ENCODE measurements at places on chromosomes 1 and 21.

DNA sequence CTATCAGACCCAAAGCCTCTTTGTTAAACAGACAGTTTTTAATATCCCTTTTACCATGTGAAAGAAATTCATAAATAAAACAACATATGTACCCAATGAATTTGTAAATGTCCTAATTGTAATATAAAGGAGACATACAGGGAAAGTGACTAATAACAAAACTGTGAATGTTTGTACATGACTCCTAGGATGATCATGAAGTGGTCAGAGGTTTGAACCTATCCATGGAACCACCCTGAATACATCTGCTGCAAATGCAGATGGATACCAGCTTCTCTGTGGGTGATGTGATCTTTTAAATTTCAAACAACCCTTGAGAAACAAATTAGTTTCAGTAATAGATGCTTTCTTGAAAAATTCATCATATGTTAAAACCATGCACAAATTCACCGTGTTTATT lies 16.7 kb upstream of the ACBD3 start:
- no peak for DNase-seq

DNA sequence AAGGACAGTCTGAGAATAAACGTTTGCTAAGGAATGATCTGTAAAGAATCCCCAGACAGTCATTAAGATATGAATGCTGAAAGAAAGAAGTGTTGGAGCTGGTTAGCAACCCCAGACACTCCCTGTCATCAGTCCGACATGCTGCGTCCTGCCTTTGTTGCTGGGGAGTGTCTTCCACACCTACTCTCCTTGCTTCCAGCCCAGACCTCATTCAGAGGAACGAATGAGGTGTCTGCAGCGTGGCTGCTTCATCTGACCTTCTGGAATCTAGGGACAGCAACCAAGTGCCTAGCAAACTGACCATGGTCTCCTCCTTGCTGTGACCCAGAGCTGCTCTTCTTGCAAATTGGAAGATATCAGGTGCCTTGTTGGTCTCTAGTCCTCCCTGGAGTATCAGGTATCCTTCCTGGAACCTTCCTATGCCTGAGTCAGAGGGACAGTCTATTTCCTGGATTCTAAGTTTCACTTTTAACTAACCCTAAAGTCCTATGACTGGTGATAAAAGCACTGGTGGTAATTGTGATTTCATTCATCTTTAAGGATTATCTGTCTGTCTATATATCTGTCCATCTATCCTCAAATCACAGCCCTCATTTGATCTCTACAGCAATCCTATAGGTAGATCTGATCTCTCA lies 45.3 kb downstream of the NFASC start:
- no peak for DNase-seq

- DNase-seq, result no peak
Measured at GRCh38 chr1:54795356-54795665, 5.8 kb downstream of the TTC22 start.

- DNase-seq, result no peak
Measured at GRCh38 chr1:213163278-213163711, 112.3 kb downstream of the RPS6KC1 start.

DNA sequence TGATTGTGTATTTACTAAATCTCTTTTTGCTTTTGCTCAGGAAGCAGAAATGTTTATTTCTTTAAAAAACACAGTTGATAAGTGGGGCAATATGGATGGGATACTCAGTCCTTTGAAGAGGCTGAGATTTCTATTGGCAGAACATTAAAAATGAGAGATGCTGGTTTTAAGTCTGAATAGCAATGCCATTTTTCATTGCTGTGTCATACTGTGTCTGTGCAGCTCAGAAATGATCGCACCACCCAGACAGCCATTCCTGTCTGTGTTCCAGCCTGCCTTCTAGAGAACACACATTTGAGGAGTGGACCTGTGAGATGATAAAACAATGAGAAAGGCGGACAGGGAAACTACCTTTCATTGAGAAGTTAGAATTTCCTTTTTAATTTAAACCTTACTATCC lies 231.2 kb upstream of the USP24 start:
- DNase-seq, result no peak

DNA sequence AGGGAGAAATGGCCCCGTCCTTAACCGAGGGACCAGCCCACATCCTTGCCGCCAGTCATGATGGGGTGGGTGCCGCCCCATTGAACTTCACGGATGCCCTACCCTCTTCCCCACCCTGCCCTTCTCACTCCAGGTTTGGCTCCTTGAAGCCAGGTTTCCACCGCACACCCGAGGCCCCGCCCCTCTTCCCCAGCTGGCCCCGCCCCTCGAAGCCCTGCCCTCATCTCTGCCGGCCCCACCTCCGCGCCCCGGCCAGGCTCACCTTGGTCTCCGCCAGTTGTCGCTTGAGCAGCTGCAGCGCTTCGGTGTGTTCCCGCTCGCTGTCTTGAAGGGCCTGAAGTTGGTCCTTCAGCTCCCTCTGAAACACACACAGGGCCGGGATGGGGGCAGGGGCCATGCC lies 16.6 kb downstream of the TRIM62 start:
- DNase-seq, result no peak

DNA sequence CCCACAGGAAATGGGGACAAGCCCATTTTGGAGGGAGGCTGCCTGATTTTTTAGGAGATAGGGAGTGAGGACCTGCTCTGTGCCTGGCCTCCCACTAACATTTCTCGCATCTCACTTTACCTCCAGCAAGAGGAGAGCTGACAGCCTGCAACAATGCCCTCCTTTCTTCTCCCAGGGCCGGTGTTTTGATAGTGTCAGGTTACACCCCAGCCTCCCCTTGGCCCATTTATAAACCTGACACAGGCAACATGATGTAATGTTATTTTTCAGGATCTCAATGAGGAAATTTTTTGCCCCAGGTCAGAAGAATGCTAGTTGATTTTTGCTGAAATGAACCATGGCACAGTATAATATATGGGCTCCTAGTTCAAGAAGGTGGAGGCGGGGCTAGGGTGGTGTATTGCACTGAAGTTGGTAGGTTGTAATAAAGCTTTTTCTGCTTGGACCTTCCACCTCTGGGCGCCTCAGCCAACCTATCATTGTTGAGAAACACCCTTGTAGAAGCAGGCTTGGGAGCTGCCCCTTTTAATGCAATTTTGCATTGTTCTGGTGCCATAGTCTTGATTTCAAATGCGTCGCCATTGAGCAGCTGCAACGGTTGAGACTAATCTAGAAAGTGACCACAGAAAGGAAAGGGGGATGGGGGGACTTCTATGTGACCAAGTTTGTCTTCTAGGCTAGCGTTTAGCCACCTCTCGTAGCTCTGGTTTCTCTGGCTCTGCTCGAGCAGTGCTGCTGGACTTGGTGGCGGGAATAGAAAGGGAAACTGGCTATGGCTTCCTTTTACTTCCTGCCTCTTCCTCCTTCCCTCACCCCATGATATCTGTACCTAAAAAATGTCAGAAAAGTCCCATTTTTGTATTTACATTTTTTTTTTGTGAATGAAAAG lies 53.0 kb downstream of the PBX1 start:
- DNase-seq, result peak; percentile 32

GRCh38 chr1:113835686-113836290 lies 23.5 kb upstream of the RSBN1 start:
- peak; percentile 36 for DNase-seq

GRCh38 chr1:101071470-101071891 lies 45.9 kb upstream of the DPH5 start:
- no peak for DNase-seq

GRCh38 chr1:221397141-221397540 lies 344.7 kb downstream of the DUSP10 start:
- no peak for DNase-seq

- peak; percentile 41 for DNase-seq
Measured at GRCh38 chr1:12619792-12620487, 1.9 kb upstream of the DHRS3 start.

DNA sequence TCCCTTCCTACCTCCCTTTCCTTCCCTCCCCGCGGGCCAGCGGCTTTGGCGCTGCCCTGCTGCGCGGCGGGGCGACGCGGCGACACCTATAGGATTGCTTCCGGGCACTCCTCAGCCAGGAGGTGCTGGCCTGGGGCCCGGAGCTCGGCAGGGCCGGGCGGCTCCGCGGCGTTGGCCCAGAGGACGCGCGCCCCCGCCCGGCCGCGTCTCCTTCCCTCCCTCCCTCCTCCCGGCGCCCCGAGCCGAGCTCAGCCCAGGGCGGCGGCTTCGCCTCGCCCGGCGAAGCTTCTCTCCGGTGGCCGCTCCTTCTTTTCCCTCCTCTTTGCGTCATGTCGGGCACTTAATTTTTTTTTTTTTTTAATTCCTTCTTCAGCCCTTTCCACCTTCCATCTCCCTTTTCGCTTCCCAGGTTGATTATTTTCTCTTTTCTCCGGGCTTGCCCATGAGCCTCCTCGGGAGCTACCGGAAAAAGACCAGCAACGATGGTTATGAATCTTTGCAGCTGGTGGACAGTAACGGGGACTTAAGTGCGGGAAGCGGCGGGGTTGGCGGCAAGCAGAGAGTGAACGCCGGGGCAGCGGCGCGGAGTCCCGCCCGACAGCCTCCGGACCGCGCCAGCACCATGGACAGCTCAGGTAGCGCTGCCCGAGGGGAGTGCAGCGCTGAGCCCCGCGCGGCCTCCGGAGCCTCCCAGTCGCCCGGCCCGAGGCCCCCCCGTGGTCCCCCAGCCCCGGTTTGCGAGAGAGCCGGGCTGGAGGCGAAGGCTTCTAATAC lies at the start of gene DNAJC6:
Gene DNAJC6 (plus strand): TSS at position 240 of the 774 bp plus-strand sequence. CDS start 203 bp downstream, at position 443.
- DNase-seq, result peak; percentile 60

- DNase-seq, result no peak
Measured at GRCh38 chr1:151549199-151549598, 9.1 kb downstream of the TUFT1 start.

GRCh38 chr1:185646202-185646683 lies 87.9 kb upstream of the HMCN1 start:
- peak; percentile 78 for DNase-seq

DNA sequence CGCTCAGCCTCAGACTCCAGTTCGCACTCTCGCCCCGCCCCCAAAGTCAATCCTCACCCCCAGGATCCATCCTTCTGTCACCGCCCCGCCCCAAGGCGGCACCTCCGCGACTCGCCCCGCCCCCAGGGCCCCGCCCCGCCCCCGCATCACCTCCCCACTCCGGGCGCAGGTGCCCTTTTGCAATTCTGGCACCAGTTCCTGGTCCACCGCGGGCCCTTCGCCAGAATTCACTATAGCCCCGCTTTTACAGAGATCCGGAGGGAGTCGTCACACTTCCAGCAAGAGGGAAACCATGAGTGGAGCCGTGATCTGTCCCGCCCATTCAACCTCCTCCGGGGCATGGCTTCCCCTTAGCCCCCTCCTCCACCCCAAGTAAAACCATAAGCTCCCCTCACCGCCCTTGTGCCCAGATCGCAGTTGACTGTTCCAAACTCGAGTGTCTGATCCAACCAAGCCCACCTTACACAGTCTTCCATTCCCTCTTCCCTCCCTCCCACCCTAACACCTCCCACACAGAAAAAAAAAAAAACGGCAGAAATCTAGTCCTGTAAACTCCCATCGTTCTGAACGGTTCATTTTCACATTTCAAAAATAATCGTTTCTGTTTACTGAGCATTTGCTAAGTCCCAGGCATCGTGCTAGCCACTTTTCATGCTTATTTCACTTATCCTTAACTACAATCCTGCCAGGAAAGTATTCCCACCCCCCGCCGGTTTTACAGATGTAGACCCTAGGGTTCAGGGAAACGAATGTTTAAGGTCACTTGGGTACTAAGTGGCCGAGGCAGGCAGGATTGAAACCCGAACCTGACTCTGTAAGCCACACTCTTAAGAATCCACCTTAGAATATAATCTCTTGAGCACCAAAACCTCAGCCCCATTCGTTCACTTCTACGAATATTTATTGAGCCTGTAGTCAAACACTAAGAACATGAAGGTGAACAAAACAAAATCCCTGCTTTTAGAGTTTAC lies 1.3 kb upstream of the DNAJC16 start:
- DNase-seq, result peak; percentile 82

- DNase-seq, result no peak
Measured at GRCh38 chr1:70945676-70946075, 101.9 kb downstream of the PTGER3 start.

DNA sequence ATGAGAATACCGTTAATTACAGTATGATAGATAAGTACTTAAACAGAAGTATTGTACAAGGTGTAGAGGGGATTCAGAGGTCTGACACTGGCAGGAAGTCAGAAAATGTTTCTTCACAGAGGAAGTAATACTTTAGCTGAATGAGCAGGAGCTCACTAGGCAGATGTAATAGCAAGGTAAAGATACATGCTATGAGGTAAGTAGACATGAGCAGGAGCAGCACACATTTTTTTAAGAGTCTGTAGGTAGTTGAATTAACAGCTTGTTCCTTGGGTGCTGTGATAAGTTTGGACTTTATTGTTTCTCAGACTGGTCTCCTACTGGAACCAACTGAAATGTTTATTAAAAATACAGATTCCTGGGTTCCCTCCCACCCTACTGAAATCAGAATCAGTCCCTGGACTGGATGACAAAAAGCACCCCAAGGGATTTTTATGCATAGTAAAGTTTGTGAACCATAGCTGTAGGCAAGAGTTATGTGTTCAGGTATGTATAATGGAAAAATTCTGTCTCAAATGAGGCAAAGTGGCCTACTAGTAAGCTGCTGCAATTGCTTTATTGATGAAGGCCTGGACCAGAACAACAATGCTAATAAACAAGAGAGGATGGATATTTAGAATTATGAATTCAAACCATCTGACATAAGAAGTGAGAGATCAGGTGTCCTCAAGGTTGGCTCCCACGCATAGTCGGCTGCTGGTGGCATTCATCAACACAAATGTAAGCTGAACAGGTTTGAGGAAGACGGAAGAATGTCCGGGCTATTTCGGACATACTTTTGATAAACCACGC lies 902 bp downstream of the AP4B1 start:
- DNase-seq, result no peak

DNA sequence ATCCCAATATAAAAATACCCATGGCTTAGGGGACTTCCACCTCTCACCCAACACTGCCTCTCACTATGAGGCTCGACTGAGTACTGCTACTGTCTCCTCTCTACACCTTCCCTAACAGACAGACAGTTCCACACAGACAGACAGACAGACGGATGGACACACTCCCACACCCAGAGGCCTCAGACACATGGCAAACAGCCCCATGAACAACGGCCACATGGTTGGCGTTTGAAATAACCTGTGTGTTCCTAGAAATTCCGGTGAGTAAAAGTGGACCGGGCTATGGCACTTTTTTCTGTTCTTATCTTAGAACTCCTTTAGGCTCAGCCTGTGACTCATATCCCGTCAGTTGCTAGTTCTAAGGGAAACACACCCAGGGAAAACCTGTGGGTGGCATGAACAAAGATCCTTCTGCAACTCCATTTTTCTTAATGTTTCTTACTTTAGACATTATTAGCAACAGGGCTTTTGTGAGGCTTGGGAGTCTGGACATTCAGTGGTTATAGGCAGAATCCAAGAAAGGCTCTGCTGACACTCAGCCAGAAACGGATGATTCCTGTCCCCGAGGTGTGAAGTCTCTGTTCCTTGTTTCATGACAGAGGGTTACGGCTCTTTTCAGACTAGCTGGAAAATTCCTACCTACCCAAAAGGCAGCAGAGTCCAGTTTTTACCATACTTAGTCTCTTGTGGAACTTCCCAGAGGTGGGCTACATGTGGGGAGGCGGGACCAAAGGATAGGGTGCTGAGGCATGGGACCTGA lies 90.5 kb upstream of the TLR5 start:
- DNase-seq, result no peak

- no peak for DNase-seq
Measured at GRCh38 chr21:32337206-32337605, 38.6 kb downstream of the MRAP start.

- DNase-seq, result peak; percentile 94
Measured at GRCh38 chr1:187067160-187067559, 238.4 kb downstream of the PLA2G4A start.

- no peak for DNase-seq
Measured at GRCh38 chr21:28798798-28799197, 193.9 kb downstream of the LTN1 start.

GRCh38 chr1:162724583-162725120 lies 65.8 kb upstream of the HSD17B7 start:
- DNase-seq, result peak; percentile 25

GRCh38 chr1:111481387-111482221 lies 7.8 kb downstream of the C1orf162 start:
- DNase-seq, result no peak
